ENCODE measurements at places on chromosomes 2 and 18.

DNA sequence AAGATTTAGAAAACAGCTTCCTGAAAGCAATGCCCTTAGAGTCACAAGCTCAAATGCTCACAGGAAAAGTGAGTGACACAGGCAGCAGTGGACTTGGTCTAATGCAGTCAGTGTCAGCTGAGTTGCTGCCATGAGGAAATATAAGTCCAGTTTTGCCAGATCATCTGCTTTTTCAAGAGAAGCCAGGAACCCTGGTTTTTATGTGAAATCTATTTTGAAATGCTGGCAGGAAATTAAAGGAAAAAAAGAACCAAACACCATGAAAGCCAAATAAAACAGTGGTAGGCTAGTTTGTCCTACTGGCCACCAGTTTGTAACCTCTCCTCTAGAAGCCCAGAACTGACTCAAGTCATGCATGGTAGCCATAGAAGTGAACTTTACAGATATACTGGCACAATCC, 109.2 kb downstream of the THADA start:
- no peak for DNase-seq

DNA sequence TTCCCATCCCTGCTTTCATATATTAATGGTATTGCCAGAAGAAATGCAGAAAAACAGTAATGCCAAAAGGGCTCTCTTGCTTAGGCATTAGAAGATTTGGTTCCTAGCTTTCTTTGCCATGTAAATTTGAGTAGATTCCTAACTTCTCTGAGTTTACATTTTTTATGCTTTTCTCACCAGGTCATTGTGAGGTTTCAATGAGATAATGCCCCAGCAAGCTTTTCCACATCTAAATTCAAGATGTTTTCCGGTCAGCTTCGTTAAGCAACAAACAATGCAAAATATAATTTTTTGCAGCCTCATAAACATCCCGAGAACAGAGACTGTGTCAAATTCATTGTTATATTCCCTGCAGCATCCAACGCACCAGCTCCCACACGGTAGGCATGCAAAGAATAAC, 44.9 kb downstream of the NCKAP5 start:
- no peak for DNase-seq

GRCh38 chr2:15577071-15577735, 14.5 kb upstream of the DDX1 start:
- peak; percentile 30 for DNase-seq

- DNase-seq: no peak
These were observed 365.1 kb upstream of the NETO1 start for GRCh38 chr18:73232933-73233332.

DNA sequence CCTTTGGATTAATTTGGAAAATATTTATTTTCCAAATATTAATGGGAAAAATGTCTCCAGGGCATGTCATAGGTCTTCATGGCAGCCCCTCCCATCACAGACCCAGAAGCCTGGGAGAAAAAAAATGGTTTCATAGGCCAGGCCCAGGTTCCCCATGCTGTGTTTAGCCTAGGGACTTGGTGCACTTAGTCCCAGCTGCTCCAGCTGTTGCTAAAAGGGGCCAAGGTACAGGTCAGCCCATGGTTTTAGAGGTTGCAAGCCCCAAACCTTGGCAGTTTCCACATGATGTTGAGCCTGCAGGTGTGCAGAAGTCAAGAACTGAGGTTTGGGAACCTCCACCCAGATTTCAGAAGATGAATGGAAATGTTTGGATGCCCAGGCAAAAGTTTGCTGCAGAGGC, 309.6 kb downstream of the SOCS6 start:
- no peak for DNase-seq

DNA sequence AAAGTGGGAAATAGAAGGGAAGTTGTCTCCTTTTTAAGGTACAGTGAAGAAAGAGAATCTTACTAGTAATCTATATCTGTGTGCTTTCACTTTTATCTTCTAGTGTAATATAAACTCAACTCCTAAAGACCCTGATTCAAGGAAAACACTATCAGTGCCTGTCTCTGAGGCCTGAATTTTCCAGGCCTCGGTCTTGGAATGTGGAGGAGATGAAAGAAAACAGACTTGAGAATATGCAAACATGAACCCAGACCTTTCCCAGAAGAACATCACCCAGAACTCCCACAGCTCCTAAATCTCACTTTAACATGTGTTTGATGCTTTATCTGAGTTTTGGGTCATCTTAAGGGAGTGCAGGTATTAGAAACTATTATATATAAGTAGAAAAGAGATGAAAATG, 51.8 kb downstream of the EPB41L5 start:
- DNase-seq: no peak

DNA sequence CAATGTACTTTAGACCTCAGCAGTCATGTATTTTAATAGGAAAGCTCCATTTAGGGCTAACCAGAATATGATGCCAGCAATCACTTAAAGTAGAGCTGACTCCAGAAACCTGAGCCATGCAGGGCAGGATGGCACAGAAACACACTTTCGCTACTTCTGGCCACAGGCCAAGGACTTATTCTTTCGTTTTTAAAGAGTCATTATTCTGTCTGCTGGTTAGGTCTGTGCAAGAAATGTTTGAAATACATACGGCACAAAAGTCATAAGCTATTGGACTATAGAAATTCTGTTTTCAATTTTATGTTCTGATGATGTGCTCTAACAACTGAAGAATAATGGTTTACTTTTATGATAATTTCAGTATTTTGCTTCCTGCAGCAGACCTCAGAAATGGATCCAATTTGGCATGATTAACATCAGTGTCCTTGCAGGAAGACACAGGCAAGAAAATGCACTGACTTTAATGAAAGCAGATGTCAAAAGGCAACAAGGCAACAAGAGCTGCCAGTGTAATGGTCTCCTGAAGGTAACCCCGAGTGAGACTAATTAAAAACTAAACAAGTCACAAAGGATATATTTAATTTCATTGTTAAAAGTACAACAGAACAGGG, 114.4 kb upstream of the CHRNA1 start:
- DNase-seq: no peak

GRCh38 chr2:172908275-172908674, 167.4 kb upstream of the MAP3K20 start:
- DNase-seq: no peak

- DNase-seq: no peak
These were observed 218.8 kb upstream of the ID2 start for GRCh38 chr2:8462899-8463648.

- DNase-seq: no peak
These were observed 297.8 kb upstream of the TFPI start for GRCh38 chr2:187851955-187852561.

GRCh38 chr18:23421277-23421676, 31.8 kb upstream of the RIOK3 start:
- DNase-seq: no peak

- DNase-seq: no peak
These were observed 69.9 kb downstream of the PMS1 start for GRCh38 chr2:189854187-189854586.

GRCh38 chr2:4895371-4895770, 796.8 kb upstream of the SOX11 start:
- no peak for DNase-seq

- no peak for DNase-seq
These were observed 42.3 kb downstream of the SPRED2 start for GRCh38 chr2:65390134-65390533.

- no peak for DNase-seq
These were observed 121.6 kb downstream of the MTCL1 start for GRCh38 chr18:8826971-8827370.

- no peak for DNase-seq
These were observed 108.4 kb upstream of the OTOS start for GRCh38 chr2:240248721-240249422.

- no peak for DNase-seq
These were observed 9.4 kb upstream of the AGFG1 start for GRCh38 chr2:227462462-227462951.

DNA sequence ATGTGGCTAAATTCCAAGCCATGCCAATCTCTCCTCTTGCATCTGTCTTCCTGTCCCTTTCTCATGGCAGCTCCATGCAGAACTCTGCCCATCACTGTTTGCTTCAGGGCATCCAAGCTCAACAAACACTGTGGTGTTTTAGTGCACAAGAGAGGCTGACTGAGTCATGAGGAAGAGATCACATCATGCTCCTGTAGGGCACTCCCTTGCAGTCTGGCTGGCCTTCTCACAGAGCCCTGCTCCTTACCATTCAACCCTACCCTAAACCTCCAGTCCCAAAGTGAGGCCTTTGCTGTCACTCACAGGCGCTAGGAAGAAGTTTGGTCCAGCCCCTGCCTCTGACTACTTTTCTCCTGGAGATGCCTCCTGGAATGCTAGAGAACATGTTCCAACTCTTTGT, 194.0 kb downstream of the LRATD1 start:
- no peak for DNase-seq

DNA sequence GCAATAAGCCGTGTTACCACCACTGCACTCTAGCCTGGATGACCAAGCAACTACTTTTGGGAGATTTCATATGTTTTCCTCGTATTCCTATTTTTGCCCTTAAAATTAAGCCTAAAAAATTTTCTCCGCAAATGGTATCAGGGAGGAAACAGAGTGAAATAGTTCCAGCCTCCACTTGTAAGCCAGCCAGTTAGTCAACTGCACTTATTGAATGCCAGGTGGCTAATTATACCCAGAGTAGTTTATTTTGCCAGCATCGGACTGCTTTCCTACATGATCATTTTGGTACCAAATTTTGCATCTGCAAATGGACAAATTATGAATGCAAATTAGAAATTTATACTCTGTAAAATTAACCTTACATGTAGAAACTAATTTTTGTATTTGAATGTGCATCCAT, 90.2 kb upstream of the ARHGAP28 start:
- DNase-seq: no peak

All from C1 segment of cervical spinal cord (tissue), 14 donors.